ENCODE measurements at places on chromosomes 1 and 21.

DNA sequence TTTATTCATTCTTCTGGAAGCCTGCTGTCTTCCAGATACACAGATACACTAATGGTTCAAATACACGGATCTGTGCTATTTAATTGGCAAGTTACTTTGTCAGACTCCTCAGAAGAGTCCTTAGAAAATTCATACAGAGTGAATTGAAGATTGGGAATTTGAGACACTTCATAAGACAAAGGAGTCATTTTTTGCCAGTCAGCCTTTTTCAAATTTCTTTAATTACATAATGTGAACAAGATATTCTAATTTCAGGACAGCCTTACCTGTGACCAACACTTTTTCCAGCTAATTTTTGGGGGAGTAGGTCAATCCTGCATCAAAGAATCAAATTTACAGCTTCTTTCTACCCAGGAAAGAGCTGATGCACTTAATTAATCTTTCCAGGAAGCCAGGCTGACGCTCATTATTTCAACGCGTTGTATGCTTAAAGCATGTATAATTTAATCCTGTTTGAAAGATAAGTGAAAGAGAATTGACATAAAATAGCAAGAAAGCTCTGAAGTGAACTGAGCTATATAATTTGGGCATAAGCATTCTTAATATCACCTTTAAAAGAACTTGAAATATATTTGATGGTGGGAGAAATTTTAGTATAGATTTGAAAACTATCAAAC, 12.8 kb upstream of the NRIP1 start:
- no peak for DNase-seq

GRCh38 chr1:44423591-44424537, 18.8 kb downstream of the RNF220 start:
- peak; percentile 86 for DNase-seq

GRCh38 chr21:42518215-42518614, 4.6 kb downstream of the SLC37A1 start:
- DNase-seq, result peak; percentile 56

DNA sequence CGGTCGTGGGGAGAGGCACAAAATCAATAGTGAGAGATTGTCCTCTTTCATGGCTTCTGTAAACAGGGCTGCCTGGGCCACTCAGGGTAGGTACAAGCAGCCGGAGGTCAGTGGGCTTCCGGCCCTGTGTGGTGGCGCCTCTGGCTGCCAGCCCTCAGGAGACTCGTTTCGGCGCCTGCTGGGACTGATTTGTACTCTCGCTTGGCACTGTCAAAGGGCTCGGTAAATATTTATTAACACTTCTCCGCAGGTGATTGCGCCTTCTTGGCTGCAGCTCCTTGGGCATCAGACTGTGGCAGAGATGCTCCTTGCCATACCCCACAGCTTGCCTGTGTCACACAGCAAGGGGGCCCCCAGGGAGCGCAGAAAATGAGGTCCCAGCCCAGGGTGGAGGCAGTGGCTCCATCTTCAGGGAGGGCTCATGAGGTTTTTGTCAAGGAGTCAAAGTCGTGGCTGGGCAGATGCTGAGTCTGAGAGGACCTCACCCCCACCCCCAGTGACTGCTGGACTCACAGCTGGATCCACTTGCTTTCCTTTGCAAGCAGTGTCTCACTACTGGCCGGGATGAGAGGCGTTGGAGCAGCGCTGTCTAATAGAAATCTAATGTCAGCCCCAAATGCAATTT, 262.5 kb downstream of the GRIK3 start:
- DNase-seq, result no peak

- peak; percentile 87 for DNase-seq
Observed at GRCh38 chr1:64539781-64540218, 69.9 kb downstream of the CACHD1 start.

All from fibroblast of pulmonary artery (primary cell).